ENCODE measurements at places on chromosomes 4 and X. TPM values are rescaled to one million over a fixed set of nuclear protein-coding genes. Genes with fewer than 3 reads are reported as not detected.

SPINK2 gene
- not detected for total RNA-seq

ARMCX4 gene
- 0.28 TPM for total RNA-seq

TRIM2 gene
- 0.73 TPM for total RNA-seq

LIN54 gene
- 4.1 TPM for total RNA-seq

LONRF3 gene
- 3.5 TPM for total RNA-seq

STK26 gene
- 10.4 TPM for total RNA-seq

TNMD gene
- not detected for total RNA-seq

COX18 gene
- total RNA-seq: 6.9 TPM

GAGE12E gene
- not detected for total RNA-seq

TRO gene
- 0.46 TPM for total RNA-seq

ASB12 gene
- not detected for total RNA-seq

CDKL5 gene
- total RNA-seq: 5.2 TPM

DAPP1 gene
- total RNA-seq: not detected

Measured in A549 treated with RU486 at 1 μM for 4 hours (cell line).